ENCODE measurements at places on chromosomes 5 and 9.

DNA sequence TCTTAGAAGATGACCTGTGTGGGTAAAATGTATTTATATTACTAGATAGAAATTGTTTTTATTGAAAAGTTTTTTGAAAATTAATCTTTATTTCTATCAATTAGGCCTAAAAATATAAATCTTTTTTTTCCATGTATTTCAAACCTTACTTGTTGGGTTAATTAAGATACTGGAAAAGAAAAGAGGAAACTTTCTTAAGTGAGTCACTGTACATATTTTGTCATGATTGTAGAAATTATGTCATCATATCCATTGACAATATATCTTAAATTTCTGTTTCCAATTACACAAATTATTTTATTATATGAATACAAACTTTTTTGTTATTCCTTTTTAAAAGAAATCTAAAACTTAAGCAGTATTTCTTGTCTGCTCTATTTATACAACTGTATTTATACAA, 53.1 kb downstream of the RETREG1 start:
- no peak for DNase-seq

GRCh38 chr9:6567140-6567591, 78.4 kb downstream of the GLDC start:
- no peak for DNase-seq

DNA sequence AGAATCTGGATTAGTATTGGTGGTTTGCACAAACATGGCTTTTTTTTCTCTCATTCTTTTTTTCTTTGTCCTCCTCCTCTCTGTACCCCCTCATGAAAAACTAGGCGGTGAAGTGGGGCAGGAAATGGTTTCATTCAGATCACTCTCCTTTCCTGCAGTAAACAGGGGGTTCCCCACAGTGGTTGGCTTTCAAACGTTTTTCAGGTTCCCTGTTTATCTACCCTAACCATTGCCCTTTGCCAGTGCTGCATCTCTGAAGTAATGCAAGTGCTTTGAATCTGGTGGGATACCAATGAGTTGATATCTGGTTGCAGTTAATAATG, 29.8 kb downstream of the NR4A3 start:
- peak; percentile 8 for DNase-seq

- no peak for DNase-seq
Measured at GRCh38 chr5:8606231-8606630, 737.3 kb downstream of the MTRR start.

GRCh38 chr9:95970317-95970716, 94.8 kb downstream of the ERCC6L2 start:
- no peak for DNase-seq

DNA sequence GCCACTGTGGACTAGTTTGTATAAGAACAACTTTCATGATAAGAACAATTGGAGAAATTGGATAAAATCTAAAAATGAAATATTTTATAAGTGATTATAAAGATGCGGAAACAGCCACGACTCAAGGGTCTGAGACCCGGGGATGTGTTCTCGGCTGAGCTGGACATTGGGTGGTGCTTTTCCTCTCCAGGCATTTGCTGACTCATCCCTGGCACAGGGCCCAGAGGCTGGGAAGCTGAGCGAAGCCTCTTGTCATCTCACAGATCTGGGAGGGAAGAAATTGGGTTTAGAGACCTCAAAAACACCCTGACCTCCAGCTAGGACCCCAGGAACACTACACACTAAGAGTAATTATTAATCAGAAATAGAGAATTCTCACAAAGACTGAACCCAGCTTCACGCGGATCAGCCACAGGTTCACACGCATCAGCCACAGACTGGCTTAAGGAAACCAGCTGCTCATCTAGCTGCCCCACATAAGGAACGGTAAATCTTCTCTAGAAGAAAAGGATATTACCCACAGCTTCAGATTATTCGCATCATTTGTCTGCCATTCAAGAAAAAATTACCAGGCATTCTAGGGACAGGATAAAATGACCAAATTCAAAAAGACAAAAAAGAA, 2.8 kb upstream of the OR2V1 start:
- no peak for DNase-seq

DNA sequence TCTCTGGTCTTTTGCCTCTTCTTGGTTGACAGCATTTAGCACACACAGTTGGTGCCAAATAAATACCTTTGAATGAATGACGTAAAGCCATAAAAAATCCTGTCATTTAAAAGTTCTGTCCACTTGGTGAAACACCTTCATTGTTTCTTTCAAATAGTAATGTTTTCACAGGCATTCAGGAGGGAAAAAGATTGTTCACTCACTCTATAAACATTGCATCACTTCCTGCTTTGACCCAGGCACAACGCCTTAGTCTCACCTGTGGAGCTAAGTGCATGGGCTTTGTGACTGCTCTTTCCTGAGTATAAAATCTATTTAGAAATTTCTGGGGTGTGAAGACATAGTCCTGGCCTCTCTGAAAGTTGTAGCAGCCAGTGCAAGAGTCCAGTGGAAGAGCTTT, 88.9 kb upstream of the CXCL14 start:
- no peak for DNase-seq

GRCh38 chr5:91146905-91147600, 236.1 kb downstream of the ARRDC3 start:
- DNase-seq: no peak

DNA sequence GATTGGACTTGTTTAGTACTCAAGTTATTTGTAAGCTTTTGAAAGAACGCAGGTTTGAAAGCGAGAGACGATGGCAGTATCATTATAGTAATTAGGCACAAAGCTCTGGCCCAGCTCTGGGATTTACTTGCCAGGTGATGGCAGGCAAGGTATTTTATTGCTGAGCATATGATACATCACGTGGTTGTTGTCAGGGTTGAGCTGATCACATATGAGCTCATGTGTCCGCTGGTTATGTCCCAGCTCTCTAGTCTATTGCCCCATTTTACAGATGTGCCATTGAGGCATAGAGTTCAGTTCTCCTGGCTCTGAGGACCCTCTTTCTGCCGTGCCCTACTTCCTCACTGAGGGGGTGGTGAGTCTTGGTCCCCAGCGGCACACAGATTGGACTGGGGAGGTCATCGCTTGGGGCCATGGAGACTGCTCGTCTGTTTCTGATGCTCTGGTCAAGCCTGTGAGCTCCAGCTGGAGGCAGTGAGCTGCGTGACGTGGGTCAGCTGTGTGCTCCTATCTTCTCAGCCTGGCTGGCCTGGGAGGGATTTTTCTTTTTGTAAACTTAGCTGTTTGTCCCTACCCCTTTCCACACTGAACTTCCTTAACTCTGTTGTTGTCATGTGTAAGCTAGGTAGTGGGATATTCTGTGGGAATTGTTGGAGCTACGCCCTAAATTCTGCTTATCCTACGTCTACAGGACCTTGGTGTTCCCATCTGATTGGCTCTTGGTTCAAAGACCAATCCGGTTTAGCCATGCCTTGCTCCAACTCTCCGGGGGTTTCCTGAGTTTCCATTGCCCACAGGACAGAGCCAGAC, 2.2 kb downstream of the NXNL2 start:
- DNase-seq: no peak

DNA sequence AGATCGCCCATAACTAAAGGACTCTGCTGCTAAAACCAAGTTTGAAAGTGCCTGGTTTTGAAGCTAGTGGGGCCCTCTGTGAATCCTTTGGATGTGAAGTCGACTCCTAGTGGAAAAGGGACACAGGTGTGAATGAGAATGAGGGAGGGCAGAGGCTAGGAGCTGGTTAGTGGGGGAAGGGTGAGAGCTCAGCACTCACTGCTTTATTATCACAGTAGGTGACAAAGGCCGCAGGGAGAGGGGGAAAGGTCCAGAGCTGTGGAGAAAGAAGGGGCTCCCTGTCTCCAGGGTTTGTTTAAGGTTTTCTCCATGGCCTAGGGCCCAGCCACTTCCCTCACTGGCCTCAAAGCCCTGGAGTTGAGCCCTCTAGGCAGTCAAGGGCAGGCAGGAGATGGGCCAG, 3.5 kb downstream of the HDHD3 start:
- DNase-seq: no peak

- no peak for DNase-seq
Measured at GRCh38 chr5:10577371-10578292, 13.8 kb downstream of the ANKRD33B start.

GRCh38 chr5:31412324-31412723, 119.6 kb downstream of the DROSHA start:
- DNase-seq: no peak

DNA sequence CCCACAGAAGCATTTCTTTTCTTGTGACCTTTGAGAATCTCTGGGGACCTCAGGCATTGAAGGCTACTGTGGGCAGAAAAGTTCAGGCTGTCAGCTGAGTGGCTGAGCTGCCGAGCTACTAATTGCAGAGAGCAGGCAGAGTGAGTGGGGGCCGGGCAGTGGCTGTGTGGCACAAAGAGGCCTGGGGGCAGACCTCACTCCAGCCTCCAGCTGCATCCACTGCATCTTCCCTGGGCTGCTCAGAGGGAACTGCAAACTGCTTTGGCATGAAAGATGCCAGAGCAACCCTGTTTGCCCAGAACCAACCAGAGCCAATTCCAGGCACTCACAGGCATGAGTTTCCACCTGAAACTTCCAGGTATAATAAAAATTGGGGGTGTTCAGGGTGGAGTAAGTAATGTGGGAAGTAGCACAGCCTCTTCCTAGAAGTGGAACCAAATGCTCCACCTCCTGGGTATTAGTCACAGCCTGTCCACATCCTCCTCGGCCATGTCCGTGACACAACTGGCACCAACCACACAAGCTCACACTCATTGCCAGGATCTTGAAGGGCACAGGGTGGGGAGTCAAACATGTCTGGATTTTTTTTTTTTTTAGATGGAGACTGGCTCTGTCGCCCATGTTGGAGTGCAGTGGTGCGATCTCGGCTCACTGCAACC, 548.9 kb downstream of the BNC2 start:
- no peak for DNase-seq

- DNase-seq: no peak
Measured at GRCh38 chr9:7387840-7388239, 411.7 kb downstream of the DMAC1 start.

- no peak for DNase-seq
Measured at GRCh38 chr9:73118898-73119554, 32.6 kb upstream of the ANXA1 start.

- DNase-seq: no peak
Measured at GRCh38 chr5:142717582-142718215, 31.8 kb upstream of the FGF1 start.

DNA sequence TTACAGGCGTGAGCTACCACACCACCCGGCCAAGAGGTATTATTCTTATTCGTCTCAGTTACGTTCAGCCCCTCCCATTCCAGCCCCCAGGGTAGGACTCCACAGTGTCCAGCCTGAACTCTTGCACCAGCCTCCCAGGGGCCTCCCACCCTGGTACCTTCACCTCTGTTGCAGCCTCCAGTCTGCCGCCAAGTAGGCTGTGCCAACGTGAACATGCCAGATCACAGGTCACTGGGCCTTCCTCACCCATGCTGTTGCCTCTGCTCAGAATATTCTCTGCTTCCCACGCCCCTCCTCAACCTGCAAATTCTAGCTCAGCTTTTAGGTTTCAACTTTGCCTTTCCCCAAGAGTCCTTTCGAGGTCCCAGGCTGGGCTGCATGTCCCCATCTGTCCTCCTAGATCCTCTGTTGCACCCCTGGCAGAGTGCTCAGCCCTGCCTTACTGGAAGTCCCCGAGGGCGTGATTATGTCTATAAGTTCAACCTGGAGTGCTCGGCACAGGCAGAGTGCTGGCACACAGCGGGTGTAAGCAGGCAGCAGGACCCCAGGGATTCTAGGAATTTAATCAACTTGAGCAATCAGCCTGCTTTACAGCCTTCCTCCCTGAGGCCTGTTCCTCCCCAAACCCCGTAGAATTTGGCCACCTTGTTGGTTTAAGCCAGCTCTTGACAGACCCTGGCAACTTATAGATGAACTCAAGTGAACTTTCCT, 13.1 kb upstream of the STXBP1 start:
- DNase-seq: no peak

- DNase-seq: no peak
Measured at GRCh38 chr5:120152472-120152871, 311.6 kb upstream of the PRR16 start.

- no peak for DNase-seq
Measured at GRCh38 chr9:124320062-124320973, 62.6 kb downstream of the NEK6 start.

DNA sequence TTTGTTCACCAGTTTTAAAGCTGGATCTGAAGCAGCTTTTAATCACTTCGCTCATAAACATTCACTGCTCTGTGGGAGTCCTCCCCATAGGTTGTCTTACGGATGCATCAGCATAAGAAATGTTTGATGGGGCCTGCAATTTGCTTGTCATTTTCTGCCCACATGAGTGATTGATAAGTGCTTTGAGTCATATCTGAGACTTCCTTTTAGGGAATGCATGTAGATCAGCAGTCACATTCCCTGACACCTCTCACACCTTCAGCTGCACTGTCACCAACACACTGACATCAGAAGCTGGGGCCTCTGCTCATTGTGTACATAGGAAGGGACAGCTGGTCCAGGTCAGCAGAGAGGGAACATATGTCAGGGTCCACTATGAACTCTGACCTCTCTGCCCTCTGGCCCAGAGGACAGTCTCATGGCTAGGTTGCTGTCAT, 84.1 kb upstream of the SPATA31D4 start:
- no peak for DNase-seq

DNA sequence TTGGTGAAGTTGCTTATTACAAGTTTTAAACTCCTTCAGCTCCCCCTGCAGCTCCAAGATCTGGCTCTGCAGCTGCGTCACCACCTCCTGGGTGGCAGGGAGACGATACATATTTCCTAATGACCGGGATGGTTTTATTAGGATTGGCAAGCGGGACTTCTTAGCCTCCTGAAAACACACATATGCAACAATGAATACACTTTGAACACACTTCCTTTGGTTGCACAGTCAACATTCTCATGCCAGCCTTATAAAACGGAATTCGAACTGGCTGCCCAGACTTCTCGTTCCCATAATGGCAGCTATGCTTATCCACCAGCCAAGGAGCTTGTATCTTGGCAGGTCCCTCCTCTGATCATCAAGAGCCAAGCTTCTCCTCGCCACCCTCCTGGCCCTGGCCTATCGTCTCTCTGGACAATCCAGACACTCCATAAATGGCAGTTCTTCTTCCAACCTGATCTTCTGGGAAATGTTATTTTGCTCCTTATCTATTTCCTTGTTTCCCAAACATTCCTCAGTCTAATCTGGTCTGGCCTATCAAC, 131.9 kb downstream of the CDK5RAP2 start:
- no peak for DNase-seq

- no peak for DNase-seq
Measured at GRCh38 chr9:653421-653820, 188.1 kb upstream of the DMRT1 start.

DNA sequence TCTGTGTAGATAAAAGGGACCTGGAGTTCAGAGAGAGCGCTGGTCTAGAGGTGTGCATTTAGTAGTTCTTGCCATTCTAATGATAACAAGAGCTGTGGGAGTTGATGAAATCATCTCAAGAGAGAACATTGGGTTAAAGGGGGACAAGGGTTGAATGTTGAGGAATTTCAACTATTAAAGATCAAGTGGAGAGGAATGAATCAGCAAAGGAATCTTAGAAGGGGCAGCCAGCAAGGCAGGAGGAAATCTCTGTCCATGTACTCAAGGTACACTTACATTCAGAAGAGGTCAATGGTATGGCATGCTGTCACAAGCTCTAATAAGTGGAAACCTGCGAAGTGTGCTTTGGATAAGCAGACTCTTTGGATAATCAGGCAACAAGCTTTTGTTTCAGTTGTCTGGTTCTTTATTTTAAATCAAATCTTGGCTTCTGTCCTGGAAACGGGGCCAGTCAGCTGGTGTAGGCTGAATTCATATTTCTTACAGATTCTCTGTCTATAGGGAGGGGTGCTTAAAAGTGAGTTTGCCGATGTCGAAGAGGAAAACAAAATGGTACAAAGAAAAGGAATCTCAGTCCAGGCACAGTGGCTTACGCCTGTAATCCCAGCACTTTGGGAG, 320.5 kb upstream of the CD180 start:
- DNase-seq: no peak
